Lung (tissue), 17 donors: ENCODE measurements at places on chromosomes 3 and 15.
A peak's percentile ranks its signal among the peaks of the same experiment; 100 is the strongest.

GRCh38 chr15:74837482-74838136 is 5.3 kb downstream of the ULK3 start:
- no peak for DNase-seq

- DNase-seq: no peak
These were observed 44.2 kb upstream of the PLXNA1 start for GRCh38 chr3:126938520-126939337.

DNA sequence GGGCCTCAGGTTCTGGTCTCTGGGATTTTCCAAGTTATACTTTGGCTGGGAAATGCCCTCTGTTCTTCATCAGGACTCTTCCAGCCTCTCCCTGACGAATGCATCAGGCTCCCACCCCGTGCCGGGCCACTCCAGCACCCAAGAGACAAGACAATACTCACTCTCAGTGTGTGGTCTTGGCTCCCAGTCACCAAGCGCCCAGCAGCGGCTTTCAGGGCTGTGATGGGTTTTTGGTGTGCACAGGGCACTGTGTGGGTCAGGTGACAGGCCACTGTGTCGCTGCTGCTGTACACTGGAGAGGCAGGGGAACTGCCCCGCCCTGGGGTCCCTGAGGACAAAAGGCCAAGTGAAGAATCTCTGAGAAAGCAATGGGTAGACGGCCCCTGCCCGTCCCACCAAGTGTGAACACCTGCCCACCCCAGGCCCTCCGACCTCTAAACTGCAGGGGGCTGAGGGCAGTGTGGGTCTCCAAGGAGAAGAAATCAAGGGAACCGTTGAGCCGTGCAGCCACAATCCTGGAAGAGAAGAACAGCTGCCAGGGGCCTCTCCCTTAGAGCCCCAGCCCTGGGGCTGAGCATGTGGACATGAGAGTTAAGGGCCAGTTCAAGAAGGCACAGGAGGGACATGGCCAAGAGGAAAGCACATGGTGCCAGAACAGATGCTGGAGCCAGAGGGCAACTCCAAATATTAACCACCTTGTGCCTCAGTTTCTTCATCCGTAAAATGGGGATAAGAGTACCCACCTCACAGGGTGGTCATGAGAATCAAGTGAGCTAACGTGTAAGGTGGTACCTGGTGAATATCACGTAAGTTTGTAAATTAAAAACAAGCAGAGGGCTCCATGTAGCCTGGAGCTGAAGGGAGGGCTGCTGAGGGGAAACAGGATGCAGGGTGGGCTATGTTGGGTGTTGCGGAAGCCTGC is 34.1 kb downstream of the PTPN23 start:
- no peak for DNase-seq

DNA sequence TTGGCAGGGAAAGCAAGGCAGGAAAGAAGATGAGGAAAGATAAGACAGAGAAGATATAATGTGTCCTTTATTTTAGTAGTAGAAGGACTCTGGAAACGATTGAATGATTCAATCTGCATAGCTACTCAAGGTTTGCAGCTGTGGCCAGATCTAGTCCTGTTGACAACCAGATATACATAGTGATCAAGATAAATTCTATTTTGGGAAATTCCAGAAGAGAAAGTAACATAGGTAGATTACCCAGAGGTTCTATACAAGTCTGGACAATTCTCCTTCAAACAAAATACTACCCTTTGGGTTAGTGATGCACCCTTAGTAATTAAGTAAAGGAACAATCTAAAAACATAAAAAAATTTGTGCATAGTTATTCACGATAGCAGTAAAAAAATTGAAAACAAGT is 9.4 kb downstream of the TERC start:
- DNase-seq: no peak

- no peak for DNase-seq
These were observed 9.4 kb downstream of the ATP13A4 start for GRCh38 chr3:193545304-193545703.

- no peak for DNase-seq
These were observed 2.5 kb upstream of the HHLA2 start for GRCh38 chr3:108293858-108294257.

DNA sequence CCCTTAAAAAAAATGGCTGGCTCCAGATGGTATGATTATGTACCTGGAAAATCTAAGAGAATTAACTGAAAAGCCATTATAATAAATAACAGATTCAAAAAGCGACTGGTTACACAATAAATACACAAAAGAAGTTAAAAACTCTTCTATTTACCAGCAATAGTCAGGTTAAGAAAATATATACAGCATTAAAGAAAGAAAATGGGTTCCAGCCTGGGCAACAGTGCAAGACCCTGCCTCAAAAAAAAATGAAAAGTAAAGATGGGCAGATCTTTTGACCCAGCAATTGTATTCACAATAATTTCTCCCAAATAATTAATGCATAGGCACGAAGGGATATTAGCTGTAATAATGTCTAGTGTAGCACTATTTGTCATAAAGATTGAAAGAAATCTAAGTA is 8.7 kb downstream of the TBC1D5 start:
- DNase-seq: no peak

DNA sequence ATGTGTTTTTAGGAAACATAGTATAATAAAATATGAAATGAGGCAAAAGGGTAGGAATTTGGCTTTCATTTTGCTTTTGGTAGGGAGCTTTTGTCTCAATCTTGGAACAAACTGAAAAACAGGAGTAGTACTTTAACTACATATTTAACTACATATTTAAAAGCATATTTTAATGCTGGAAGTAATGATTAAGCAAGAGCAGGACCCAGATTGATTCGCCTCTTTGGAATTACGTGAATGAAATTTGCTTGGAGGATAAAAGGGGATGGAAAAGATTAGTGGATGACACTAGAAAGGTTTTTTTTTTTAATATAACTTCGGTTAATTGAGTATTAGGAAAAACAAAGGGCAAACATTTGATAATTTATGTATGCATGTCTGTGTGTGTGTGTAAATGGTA is 11.2 kb upstream of the TMEM212 start:
- DNase-seq: no peak

- DNase-seq: no peak
These were observed 973.7 kb downstream of the NSUN3 start for GRCh38 chr3:95036526-95037021.

GRCh38 chr3:194632809-194633348 is 340 bp downstream of the TMEM44 start:
- DNase-seq: peak; percentile 59

DNA sequence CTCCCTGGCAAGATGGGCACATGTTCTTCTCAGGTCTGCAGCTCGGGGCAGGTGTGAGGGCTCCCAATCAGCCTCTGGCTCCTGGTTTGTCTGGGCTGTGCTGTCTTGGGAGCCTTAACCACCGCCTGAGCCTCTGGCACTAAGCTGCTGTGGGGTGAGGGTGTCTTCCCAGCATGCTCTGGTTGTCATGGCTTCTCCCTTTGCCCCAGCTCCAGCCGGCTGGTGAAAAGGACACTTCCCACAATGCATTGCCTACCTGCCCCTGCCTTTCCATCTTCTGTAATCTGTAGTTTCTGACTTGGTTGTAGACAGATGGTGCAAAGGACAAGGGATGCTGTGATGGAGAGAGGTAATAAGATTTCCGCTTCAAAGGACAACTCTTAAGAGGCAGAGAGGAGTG is 295.3 kb downstream of the TLE3 start:
- DNase-seq: no peak

GRCh38 chr15:74295800-74296199 is 59.7 kb downstream of the CCDC33 start:
- no peak for DNase-seq

DNA sequence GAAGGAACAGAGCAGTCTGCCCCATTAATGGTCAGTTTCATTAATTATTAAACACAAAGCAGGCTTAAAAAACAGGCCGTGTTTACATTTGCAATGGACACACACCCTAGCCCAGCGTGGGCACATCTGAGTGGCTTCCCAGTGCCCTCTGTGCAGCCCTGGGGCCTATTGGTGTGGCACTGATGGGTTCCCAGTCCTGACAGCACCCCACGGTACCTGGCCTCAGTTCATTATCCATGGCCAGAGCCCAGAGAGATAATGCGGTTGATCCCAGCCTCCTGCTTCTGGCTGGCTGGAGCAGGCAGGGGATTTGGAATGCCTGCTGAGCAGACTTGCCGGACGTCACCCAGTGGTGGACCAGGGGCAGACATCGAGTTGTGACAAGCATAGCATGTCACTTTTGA is 110.5 kb upstream of the ABHD17C start:
- DNase-seq: no peak

- no peak for DNase-seq
These were observed 116.1 kb downstream of the RAB11A start for GRCh38 chr15:65985387-65985786.

DNA sequence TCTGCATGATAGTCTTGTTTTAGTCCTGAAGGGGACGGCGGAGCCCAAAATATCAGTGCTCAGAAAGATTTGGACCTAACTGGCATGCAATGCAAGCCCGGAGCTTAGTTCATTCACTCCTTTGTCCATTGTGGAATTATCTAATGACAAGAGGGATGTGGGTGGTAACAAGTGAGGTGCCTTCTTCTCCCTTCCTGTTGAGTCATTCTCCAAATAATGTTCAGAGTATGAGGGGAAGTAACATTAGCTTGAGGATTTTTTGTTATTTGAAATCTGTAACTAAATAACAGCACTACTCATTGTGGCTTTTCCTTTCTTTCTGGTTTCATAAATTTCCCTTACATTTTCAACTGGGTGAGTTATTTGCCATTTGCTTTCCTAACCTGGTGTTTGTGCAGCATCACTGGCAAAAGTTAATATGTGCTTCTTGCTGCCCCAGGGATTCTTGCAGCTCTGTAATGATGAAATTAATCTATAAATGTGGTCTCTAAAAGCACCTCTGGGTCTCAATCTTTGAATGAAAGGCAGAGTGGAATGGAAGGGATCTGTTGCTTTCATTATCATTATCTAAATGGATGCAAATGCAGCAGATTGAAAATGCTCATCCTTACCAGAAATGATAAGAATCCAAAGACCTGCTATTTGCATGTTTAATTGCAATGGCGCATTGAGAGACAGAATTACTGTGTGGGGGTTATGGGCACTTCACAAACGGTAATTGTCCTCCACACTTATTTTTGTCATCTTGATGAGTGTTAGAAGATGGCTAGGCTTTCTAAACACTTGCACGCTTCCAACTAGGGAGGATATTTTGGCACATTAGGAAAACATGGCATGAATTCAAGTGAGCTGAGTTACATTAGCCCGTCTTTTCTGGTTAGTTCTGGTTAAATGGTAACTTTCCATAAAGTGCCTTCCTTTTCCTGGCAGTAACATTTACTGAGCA is 89.9 kb upstream of the MITF start:
- peak; percentile 55 for DNase-seq

GRCh38 chr3:59313365-59313764 is 263.5 kb upstream of the CFAP20DC start:
- no peak for DNase-seq

GRCh38 chr3:106036696-106037095 is 167.9 kb upstream of the CBLB start:
- DNase-seq: no peak

DNA sequence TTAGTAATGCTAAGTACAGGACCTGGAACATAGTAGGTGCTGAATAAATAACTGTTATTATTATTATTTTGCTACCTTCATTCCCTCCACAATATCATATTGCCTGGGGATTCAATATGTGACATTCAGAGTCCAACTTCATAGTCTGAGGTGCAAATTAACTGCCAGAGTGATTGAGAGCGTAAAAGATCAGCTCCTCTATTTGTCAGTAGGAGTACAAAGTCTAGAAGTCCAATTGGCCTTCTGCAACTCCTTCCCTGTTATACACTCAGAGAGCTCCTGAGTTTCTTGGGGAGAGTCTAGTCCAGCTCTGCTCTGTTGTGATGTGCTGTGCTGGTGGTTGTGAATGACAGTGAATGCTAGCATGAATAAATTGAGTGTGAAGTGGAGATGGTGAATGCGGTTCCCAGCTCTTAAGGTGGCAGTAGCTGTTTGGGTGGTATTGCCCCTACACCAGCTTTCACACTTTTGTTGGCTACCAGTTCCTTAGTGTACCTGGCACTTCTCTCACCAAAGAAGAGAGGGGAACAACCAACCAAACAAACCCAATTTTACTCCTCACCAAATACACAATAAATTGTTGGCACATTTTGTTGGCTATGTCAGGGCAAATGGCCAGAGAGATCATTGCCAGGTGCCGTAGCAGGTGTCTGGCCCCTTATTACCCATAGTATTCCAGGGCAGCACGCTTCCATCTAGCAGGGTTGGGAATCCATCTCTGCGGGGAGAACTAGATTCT is 270.1 kb upstream of the TBL1XR1 start:
- no peak for DNase-seq

GRCh38 chr3:74883690-74884089 is 269.2 kb upstream of the CNTN3 start:
- DNase-seq: peak; percentile 8

- no peak for DNase-seq
These were observed 77.7 kb downstream of the ABHD5 start for GRCh38 chr3:43768381-43768973.

DNA sequence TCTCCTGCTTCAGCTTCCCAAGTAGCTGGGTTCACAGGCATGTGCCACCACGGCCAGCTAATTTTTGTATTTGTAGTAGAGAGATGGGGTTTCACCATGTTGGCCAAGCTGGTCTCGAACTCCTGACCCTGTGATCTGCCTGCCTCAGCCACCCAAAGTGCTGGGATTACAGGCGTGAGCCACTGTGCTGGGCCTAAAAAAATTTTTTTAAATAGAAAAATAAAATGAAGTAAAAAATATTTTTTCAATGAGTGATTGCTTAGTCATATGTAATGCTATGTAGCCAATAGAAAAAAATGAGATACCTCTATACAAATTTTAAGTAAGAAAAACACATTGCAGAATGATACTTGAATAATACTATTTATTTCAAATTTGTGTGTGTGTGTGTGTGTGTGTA is 27.9 kb upstream of the SLC30A4 start:
- DNase-seq: no peak

DNA sequence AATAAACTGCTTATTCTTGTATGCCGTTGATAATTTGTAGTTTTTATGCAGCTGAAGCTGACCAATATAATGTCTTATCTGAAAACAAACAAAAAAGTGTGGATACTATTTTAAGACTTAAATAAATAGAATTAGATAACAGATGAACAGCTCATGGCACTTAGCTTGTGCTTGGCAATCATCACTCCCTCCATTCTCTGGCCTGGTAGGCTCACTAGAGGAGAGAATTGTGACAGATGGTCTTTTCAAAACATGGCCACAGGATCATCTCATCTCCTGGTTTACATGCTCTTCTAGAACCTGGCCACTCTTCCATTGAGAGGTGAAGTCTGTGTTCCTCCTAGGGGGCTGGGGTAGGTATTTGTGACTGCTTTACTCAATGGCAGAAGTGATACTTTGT is 58.4 kb upstream of the RBP1 start:
- DNase-seq: no peak
